Cardiac septum (tissue), 1 donor: ENCODE measurements at places on chromosomes 16 and 17.

GRCh38 chr17:37206299-37206698 is 169.5 kb upstream of the C17orf78 start:
- DNase-seq = no peak

- DNase-seq = no peak
Measured at GRCh38 chr16:24851700-24852099, 5.9 kb downstream of the SLC5A11 start.

DNA sequence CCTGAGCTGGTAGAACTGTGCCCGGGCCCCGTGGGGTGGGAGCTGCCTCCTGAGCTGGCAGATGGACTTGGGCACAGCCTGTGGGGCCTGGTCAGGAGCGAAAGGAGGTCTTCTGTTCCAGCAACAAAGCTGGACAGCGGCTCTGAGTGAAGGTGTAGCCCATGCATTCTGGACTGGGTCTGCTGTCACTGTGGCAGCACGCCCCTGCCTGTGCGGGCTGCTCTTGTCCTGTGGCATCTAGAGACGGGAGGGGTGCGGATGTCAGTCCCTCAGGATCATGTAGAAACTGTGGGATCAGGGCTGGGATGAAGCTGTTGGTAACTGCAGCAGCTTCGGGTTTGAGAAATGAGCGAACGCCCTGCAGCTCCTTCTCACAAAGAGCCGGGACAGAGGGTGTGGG is 19.4 kb downstream of the BAIAP2 start:
- DNase-seq = no peak

- DNase-seq = peak; percentile 75
Measured at GRCh38 chr16:14111713-14112538, 40.8 kb downstream of the MRTFB start.

DNA sequence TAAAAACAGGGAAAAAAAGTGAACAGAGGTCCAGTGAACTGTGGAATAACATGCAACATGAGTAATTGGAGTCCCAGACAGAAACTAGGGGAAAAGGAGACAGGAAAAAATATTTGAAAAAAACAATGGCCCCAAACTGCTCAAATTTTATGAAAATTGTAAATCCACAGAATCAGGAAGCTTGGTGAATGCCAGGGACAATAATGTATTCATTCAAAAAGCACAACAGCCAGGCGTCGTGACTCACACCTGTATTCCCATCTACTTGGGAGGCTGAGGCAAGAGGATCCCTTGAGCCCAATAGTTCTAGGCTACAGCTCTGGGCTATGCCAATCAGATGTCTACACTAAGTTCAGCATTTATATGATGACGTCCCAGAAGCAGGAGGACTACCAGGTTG is 23.7 kb downstream of the NCOR1 start:
- no peak for DNase-seq

DNA sequence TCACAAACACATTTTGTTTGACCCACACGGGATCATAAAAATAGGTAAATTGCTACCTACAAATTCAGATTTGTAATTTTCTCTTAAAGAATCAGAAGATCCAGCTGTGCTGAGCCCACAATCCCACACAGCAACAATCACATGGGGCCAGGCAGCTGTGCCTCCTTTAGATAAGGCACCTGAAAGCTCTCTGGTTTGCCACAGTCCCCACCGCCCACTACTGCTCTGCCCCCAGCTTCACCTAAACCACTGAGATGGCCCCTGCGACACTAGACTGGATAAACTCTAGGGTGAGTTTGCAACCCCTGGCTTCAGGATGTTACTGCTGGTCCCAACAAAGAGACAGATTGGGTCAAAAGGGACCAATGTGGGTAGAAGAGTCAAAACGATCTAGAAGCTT is 96.8 kb downstream of the GSG1L start:
- DNase-seq = no peak

DNA sequence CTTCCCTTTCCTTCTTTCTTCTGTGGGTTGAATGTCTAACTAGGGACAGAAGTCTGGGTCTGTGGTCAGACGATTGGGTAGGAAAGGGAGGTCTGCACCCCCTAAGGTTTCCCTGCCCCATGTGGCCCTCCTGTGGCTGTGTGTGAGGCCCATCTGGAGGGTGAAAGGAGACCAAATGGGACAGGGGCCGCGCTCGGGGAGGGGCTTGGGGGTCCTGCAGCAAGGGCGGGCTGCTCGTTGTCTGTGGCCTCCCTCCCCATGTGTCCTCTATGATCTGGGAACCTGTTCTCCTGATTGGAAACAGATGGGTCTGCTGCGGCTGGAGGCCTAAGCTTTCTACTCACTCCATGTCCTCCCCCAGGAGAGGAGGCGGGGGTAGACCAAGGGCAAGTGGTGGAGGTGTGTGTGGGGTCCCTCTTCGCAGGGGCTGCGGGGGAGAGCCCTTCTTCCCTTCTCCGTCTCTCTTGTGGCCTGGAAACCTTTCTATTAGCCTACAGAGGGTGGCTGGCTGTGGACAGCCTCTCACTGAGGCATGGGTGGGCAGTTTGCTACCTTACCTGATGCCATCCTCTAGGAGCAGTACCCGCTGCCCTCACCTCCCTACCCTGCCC is 18.6 kb downstream of the IGFBP4 start:
- DNase-seq = no peak

- no peak for DNase-seq
Measured at GRCh38 chr17:51769231-51769630, 389.3 kb downstream of the CA10 start.

GRCh38 chr16:84252184-84252583 is 12.4 kb upstream of the KCNG4 start:
- DNase-seq = no peak

- no peak for DNase-seq
Measured at GRCh38 chr16:2432801-2433505, 3.7 kb downstream of the CCNF start.

DNA sequence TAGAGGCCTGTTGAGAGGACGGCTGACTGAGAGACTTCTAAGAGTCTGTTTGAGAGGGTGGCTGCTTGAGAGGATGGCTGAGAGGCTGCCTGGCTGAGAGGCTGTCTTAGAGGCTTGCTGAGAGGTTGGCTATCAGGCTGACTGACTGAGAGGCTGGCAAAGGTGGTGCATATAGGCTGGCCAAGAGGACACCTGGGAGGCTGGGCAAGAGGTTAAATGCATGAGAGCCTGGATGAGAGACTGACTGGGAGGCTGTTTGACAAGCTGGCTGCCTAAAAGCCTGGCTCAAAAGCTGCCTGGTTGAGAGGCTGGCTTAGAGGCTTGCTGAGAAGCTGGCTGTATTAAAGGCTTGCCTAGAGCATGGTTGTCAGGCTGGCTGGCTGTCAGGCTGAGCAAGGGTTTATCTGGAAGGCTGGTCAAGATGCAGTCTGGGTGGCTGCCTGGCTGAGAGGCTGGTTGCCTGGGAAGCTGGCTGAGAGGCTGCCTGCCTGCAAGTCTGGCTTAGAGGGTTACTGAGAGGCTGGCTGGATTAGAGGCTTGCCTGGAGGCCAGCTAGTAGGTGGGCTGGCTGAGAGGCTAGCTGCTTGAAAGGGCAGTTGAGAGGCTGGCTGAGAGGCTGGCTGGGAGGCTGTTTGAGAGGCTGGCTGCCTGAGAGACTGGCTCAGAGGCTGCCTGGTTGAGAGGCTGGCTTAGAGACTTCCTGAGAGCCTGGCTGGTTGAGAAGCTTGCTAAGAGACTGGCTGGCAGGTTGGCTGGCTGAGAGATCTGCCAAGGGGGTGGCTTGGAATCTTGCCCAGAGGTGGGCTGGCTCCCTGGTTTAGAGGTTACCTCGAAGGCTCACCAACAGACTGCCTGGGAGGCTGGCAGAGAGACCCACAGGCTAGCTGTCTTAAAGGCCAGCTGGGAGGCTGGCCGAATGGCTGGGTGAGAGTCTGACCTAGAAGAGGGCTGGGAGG is 38.3 kb upstream of the ACSM2B start:
- DNase-seq = no peak

GRCh38 chr17:62804822-62805221 is 3.3 kb downstream of the MARCHF10 start:
- no peak for DNase-seq

DNA sequence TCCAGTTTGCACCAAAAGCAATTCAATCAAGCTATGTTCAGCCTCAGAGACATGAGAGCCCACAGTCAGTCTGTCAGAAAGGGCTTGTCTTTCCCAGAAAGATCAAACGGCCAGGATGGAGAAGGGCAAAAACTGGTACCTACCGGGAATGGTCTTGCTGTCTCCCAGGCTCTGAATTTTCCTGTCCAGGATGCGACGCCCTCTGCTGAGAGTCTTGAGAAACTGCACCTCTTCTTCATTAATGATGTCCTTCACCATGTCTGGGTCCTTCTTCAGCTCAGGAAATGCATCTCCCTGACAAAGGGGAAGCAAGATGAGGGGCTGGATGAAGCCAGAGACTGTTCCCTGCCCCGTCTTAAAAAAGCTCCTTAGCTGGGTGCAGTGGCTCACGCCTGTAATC is 15.8 kb upstream of the EXOSC6 start:
- no peak for DNase-seq

DNA sequence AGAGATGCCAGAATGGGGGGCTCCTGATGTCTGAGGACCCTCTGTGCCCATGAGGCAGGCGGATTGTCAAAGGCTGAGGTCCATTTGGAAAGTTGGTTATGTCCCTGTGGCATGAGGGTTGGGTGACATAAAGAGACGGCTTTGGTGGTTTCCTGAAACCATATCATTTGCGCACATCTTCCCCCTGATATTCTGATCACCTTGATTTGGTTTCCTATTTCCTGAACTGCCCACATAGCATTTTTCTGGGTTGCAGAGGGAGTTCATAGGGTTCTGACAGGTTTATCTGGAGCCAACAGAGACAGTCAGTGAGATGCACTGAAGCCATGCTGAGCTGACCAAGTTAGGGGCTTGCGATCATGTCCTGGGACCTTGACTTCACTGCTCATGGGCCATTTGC is 15.7 kb upstream of the RNF222 start:
- DNase-seq = no peak

DNA sequence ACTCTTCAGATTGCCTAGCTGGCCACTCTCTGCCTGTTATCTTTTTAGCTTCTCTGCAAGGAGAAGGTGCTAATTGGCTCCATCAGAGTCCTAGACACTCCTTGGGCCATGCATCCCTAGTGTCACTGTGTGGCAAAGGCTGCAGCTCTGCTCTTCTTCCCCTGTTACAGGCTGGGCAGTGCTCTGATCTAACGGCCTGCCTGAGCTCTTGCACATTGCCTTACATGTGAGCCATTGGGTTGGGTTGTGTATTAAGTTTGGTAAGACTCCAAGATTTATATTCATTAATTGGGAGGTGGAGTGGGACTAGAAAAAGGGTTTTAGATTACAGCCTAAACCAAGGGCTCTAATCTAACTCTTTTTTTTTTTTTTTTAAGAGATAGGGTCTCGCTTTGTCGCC is 23.0 kb upstream of the SYT17 start:
- DNase-seq = no peak

GRCh38 chr16:24414534-24414933 is 124.8 kb upstream of the RBBP6 start:
- no peak for DNase-seq

GRCh38 chr16:67115639-67116038 is 5.9 kb downstream of the PHAF1 start:
- DNase-seq = no peak

- DNase-seq = peak; percentile 96
Measured at GRCh38 chr16:29745853-29746345, at the start of gene C16orf54. Gene C16orf54, minus strand, starts transcription at chr16:29745990. Its CDS starts 1,039 bp downstream, at chr16:29744951.

DNA sequence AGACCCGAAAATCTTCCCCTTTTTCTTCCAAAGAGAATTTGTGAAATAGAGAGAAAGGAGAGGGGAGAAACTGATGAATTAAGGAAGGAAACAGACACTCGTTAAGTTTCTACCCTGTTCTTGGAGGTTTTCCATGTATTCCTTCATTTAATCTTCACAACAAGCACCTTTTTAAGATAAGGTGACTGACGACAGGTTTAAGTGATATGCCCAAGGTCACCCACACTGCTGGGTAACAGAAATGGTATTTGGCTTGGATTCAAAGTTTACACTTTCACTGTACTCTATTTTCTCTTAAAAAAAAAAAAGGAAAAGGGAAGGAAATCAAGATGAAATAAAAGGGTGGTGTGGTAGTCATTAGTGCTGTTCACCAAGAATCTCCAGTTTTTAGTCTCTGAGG is 33.5 kb upstream of the TOX3 start:
- DNase-seq = no peak

GRCh38 chr16:57694725-57695679 is at the start of gene DRC7:
Gene DRC7, plus strand, starts transcription at chr16:57694806. Its CDS starts 3,144 bp downstream, at chr16:57697950.
- DNase-seq = no peak

DNA sequence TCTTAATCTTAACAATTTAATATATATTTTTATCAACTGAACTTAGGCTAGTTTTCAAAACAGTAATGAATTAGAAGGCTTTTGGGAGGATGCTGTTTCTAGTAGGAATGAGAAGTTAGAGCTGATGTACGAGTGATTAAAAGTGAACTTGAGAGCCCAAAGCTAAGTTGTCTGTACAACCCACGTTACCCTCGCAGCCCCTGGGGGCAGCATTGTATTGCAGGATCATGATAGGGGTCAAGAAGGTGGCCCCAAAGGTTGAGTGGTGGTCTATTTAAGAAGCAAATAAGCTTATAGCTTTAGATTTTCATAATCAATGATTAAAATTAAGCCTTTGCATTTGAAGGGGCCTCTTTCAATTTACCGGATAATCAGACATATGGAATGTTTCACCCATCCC is 33.7 kb upstream of the ALDH3A2 start:
- DNase-seq = no peak

GRCh38 chr16:67349172-67349571 is 22.6 kb downstream of the LRRC36 start:
- DNase-seq = no peak

GRCh38 chr17:72150632-72151460 is 30.0 kb downstream of the SOX9 start:
- no peak for DNase-seq

GRCh38 chr16:11492808-11493530 is 93.8 kb downstream of the LITAF start:
- no peak for DNase-seq

- no peak for DNase-seq
Measured at GRCh38 chr16:9612267-9612666, 520.8 kb downstream of the HAPSTR1 start.

DNA sequence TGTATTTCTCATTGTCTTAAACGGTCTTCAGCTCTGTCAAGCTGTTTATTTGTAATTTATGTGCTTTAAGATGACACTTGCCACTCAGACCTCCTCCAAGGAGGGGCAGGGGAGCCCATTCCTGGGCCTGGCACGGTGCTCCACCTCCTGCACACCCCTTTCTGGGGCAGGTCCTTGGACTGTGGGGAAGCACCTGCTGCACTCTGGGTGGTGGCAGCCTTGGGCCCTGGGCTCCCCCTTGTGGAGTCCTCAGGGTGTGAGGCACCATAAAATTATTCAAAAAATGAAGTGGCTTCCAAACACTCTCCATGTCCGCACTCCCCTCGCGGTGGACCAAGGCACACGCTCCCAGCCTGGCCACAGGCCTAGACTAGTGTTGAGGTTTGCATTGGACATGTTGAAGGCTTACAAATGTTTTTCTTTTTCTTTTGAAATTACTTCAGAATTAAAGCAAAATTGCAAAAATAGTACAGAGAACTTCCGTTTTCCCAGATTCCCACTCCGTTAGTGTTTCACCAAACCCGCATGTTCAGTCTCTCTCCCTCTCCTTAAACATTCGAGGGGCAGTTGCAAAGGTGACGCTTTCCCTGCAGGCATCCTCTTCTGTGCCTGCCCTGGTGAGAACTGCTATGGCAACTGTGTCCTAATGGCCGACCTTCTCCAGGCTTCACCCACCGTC is 32.4 kb downstream of the FOXK2 start:
- DNase-seq = peak; percentile 89

- DNase-seq = no peak
Measured at GRCh38 chr16:15057681-15058417, 2.0 kb upstream of the NTAN1 start.
